Activated T-cell treated with anti-CD3 and anti-CD28 coated beads for 1 hour (primary cell): ENCODE measurements at places on chromosomes 3 and 15.

GRCh38 chr3:168124291-168124690, 28.6 kb upstream of the GOLIM4 start:
- no peak for DNase-seq

DNA sequence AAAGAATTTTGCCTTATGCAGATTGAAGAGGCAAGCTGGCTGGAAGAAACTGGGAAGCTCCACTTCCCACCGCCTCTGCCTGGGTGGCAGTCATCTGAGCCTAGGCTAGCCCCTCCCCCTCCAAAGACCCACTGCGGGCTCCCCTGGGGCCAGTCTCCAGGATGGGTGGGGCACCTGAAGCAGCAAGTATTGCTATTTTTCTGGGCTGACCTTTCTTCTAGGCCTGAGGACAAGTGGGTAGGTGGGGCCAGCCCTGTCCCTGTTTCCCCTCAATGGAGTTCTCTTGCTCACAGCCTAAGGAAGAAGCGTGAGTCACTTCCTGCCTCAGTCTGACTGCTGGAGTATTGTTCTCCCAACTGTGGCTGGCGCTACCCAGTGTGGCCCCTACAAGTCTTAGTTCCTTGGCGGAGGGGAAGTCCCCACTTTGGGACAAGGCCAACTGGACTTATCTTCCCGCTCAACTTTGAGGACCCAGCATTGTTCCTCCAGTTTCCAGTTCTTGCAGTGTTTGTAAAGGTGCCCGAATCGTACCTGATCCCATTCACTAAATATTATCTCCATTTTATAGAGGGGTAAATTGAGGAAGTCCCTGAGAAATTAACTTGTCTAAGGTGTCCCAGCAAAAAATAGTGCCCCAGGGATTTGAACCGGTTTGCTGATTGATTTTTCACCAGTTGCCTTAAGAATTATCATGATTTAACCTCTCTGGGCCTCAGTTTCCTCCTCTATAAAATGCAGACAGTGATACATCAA, 1.4 kb downstream of the FURIN start:
- DNase-seq = peak; percentile 17

GRCh38 chr3:182803596-182803995, 10.3 kb downstream of the ATP11B start:
- DNase-seq = no peak

- DNase-seq = no peak
Measured at GRCh38 chr15:96837241-96837970, 506.9 kb downstream of the NR2F2 start.

- no peak for DNase-seq
Measured at GRCh38 chr3:113227146-113227545, 15.8 kb downstream of the BOC start.

DNA sequence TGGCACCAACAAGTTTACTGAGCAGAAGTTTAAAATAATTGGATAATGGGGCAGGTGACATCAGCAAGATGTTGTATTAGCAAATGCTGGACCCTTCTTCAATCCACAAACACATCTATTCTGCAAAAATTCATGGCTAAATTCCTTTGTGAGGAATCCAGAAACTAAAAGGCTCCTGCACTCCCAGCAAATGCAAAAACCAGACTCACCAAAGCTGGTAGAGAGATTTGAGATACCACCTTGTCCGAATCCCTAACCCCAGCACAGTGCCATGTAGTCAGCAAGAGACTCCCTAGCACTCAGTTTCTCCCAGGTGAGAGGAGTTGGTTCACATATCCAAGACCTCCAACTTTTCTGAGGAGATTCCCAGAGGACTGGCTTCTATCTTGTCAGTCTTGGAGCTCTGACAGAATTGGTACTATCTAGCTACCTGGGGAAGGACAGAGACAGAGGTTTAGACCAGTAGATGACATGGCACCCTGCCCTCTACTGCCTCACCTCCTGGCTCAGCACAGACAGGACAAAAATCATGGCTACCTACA, 21.8 kb downstream of the GREM1 start:
- DNase-seq = no peak

- DNase-seq = no peak
Measured at GRCh38 chr3:84893211-84893610, 65.6 kb upstream of the CADM2 start.

DNA sequence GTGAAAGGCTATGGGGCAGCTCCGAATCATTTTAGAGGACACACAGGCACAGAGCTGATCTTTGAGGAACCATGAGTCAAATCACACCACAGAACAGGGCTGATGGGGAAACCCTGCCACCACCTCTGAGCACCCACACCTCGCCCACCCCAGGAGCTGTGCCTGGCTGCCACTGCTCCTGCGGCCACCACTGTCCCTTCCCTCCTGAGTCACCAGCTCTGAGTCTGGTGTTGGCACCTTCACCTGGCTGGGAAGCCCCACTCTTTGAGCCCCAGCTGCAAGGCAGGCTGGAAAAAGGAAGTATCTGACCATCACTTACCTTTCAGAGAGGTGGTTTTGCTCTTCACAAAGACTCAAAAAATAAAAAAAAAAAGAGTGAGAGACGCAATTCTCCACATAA, 63.6 kb upstream of the MEF2A start:
- DNase-seq = no peak

- DNase-seq = no peak
Measured at GRCh38 chr3:63351159-63352007, 73.3 kb downstream of the SYNPR start.

DNA sequence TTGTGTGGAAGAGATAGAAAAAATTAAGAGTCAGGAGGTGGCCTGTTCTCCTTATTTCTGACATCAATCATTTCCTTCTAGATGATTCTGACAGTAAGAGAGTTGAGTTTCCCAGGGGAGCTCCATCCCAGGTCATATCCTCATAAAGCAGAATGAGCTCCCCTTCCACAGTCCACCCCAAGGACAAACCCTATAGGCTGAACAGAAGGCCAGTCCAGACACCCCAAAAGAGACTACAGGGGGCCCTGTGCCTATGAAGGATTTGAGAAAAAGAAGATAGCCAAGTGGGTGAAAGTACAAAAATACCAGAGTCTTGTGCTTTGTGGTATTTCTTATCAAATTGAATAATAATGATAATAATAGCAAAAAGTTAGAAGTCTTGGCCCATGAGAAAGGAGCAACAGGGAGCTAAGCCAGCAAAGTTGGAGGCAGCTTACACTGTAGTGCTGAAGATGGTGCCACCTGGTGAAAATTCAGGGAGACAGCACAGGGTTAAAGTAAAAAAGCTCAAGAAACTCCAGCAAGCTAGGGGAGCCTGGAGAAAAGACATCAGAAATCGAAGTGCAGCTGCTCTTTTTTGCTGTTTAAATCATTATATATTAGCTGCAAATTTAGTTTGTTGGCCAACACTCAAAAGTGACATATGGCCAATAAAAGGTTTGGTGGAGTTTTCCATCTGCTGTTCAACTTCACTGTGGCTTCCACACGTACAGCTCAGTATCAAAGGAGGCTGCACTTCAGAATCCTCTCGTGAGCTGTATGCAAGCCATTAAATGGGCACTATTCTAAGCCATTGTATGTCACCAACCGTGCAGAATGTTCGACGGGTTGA, 35.8 kb upstream of the SLC24A5 start:
- DNase-seq = no peak

DNA sequence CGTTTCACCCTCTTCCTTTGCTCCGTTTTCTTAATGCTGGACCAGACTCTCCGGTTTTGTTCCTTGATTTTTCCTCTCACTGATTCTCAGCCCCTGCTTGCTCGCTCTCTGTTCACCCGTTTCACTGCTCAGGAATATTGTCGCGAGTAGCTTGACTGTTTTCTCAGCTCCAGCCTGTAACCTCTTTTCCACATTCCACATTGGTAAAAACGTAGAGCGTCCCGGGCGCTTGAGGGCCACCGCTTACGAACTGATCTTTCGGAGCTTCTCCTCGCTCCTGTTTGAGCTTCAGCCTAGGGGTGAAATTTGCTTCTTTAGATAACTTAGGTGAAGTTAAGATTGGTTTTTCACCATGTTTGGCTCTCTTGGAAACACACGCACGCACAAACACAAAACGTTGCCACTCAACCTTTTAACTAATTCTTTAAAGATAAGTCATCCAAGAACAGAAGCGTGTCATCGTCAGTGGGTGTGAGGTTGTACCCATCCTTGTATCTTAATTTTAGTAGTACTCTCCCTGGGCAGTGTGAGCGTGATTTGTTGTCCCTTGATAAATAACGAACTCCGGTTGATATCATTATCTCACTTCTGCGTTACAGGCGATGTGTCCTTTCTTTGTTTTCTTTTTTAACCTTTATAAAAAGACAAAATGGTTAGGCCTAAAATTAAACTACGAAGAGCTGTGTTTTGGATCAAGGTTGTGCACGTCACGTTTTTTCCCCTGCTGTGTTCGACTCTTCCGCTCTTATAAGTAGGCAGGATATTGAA, 1.0 kb downstream of the PAK2 start:
- no peak for DNase-seq
